ENCODE measurements at places on chromosomes 2 and 18. TPM values are rescaled to one million over a fixed set of nuclear protein-coding genes. Genes with fewer than 3 reads are reported as not detected.

Gene STON1
- total RNA-seq, result 1.4 TPM

Gene TEKT4
- total RNA-seq, result not detected

GRCh38 chr18:11992096-11992790 is 10.9 kb downstream of the IMPA2 start:
- no peak for DNase-seq
- no peaks in the 10 kb centered on the region for H3K27me3 ChIP-seq
- no peak overlapping the region for H3K27ac ChIP-seq
- H3K4me1 ChIP-seq, result peaks cover 4% of the 10 kb centered on the region
- no peaks in the 10 kb centered on the region for H3K36me3 ChIP-seq

- H3K4me1 ChIP-seq, result no peaks in the 10 kb centered on the region
- H3K27ac ChIP-seq, result no peak overlapping the region
- H3K4me3 ChIP-seq, result no peak overlapping the region
- H3K27me3 ChIP-seq, result no peaks in the 10 kb centered on the region
These were observed 12.5 kb downstream of the TMEM178A start for GRCh38 chr2:39678170-39678569.

Gene CFC1
- total RNA-seq, result not detected

Gene ANKRD30BL
- not detected for total RNA-seq

Gene VWC2L
- not detected for total RNA-seq

- no peak overlapping the region for H3K4me3 ChIP-seq
- no peak overlapping the region for H3K27ac ChIP-seq
- no peaks in the 10 kb centered on the region for H3K27me3 ChIP-seq
- DNase-seq, result no peak
- peaks cover 40% of the 10 kb centered on the region for H3K4me1 ChIP-seq
These were observed 664.1 kb downstream of the BCL11A start for GRCh38 chr2:59889305-59889704.

GRCh38 chr2:239555571-239555905 is 154.7 kb upstream of the HDAC4 start:
- no peak for DNase-seq
- H3K4me3 ChIP-seq, result no peak overlapping the region
- H3K27me3 ChIP-seq, result no peaks in the 10 kb centered on the region
- no peaks in the 10 kb centered on the region for H3K4me1 ChIP-seq

DNA sequence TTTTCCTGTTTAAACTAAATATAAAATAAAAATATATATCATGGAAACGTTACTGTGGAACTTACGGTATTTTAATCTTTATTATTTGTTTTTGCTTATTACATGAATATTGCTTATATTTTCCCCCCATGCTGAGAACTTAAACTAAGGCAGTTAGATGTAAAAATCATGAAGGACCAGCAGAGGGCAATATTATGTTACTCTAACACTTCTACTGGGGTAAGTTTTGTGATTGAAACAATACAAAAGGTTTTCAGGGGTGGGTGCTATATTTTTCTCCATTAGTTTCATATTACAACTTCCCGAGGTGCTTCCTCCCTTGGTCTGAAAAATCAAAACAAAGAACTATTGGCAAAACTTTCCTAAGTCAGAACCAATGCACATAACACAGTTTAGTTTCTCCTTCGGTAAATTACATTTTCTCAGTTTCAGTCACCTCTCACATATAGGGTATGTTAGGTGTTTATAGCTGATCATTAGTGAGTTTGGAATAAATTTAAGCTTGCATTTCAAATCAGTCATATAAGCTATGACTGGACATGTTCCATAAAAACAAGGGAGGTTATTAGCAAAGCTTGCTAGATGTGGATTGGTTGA is 54.8 kb downstream of the ZNF407 start:
- no peaks in the 10 kb centered on the region for H3K4me1 ChIP-seq
- H3K27me3 ChIP-seq, result no peaks in the 10 kb centered on the region
- no peak overlapping the region for H3K4me3 ChIP-seq
- H3K36me3 ChIP-seq, result no peaks in the 10 kb centered on the region
- no peak for DNase-seq

GRCh38 chr2:98924910-98925309 is 11.1 kb downstream of the CRACDL start:
- H3K27me3 ChIP-seq, result no peaks in the 10 kb centered on the region
- no peak overlapping the region for H3K4me3 ChIP-seq
- H3K27ac ChIP-seq, result no peak overlapping the region
- H3K36me3 ChIP-seq, result no peaks in the 10 kb centered on the region
- H3K4me1 ChIP-seq, result no peaks in the 10 kb centered on the region

Gene APCDD1
- not detected for total RNA-seq

DNA sequence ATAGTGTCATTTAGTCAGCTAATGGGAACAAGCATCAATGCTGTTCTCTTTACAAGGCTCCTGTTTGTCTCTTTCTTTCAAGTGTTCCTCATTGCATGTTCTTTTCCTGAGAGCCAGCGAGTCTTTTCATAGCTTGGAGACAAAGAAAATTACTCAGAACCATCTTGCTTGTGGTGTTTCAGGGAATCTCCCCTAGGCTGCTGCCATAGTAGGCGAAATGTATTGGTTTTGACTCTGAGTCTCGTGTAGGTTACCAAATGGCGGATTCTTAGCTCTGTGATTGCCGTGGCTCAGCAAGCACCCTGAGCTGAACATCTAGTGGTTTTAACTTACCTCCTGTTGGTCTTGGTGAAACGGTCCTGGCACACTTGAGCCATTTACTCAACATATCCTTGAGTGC is 68.7 kb downstream of the RHBDD1 start:
- no peaks in the 10 kb centered on the region for H3K27me3 ChIP-seq
- H3K4me1 ChIP-seq, result no peaks in the 10 kb centered on the region
- peaks cover 7% of the 10 kb centered on the region for H3K36me3 ChIP-seq
- DNase-seq, result no peak
- no peak overlapping the region for H3K27ac ChIP-seq

- H3K27me3 ChIP-seq, result no peaks in the 10 kb centered on the region
- H3K27ac ChIP-seq, result no peak overlapping the region
- H3K4me1 ChIP-seq, result no peaks in the 10 kb centered on the region
- no peak for DNase-seq
- H3K36me3 ChIP-seq, result no peaks in the 10 kb centered on the region
- H3K4me3 ChIP-seq, result no peak overlapping the region
These were observed 147.4 kb upstream of the SIX2 start for GRCh38 chr2:45156605-45157004.

Gene CNTNAP5
- not detected for total RNA-seq

Gene FBLN7
- total RNA-seq, result 2.1 TPM

DNA sequence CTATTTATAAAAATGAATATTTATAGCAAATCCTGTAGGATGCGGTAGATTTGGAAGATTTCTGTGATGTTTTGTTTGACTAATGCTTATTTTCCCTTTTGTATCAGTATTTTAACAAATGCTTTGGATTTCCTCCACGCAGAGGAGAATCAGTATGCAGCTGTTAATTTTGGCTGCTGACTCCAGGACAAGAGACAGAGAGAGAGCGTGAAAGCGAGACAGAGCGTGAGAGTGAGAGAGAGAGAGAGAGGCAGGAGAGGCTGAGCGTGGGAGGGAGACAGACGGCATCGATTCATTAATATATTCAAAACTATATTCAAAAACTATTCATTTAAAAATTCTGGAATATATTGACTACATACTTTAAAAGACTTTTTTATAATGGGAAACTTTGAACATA is 62.5 kb downstream of the RRM2 start:
- no peak overlapping the region for H3K4me3 ChIP-seq
- no peaks in the 10 kb centered on the region for H3K27me3 ChIP-seq
- DNase-seq, result no peak
- H3K27ac ChIP-seq, result no peak overlapping the region
- no peaks in the 10 kb centered on the region for H3K4me1 ChIP-seq

GRCh38 chr2:40859617-40860016 is 407.7 kb upstream of the SLC8A1 start:
- no peak for DNase-seq
- H3K4me3 ChIP-seq, result no peak overlapping the region
- no peaks in the 10 kb centered on the region for H3K36me3 ChIP-seq

DNA sequence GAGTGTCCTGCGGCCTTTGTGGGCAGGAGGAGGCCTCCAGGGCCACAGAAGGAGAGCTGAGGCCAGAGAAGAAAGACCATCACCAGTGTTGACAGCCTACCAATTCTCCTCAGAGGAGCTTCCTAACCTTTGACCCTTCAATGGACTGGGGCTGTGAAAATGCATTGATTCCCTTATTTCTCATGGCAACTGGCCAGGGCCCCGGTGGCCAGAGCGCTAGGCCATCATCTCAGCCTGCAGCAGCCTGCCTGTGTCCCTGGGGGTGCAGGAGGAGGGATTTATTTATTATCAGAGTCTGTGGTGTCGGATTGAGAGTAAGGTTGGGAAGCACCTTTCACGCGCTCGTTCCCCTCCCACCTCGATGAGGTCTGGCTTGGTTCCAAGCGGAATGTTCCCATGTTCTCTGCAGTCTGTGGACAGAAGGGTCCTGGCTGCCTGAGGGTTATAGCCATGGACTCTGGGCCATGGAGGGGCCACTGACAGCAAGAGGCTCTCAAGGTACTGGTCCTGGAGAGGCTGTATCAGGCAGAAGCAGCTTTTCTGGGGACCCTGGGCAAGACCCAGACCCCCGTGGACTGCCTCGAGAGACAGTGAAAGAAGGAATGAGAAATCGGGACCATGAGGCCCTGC is 53.8 kb downstream of the CYP27C1 start:
- no peak for DNase-seq
- H3K4me1 ChIP-seq, result no peaks in the 10 kb centered on the region
- H3K27ac ChIP-seq, result no peak overlapping the region
- no peak overlapping the region for H3K4me3 ChIP-seq

DNA sequence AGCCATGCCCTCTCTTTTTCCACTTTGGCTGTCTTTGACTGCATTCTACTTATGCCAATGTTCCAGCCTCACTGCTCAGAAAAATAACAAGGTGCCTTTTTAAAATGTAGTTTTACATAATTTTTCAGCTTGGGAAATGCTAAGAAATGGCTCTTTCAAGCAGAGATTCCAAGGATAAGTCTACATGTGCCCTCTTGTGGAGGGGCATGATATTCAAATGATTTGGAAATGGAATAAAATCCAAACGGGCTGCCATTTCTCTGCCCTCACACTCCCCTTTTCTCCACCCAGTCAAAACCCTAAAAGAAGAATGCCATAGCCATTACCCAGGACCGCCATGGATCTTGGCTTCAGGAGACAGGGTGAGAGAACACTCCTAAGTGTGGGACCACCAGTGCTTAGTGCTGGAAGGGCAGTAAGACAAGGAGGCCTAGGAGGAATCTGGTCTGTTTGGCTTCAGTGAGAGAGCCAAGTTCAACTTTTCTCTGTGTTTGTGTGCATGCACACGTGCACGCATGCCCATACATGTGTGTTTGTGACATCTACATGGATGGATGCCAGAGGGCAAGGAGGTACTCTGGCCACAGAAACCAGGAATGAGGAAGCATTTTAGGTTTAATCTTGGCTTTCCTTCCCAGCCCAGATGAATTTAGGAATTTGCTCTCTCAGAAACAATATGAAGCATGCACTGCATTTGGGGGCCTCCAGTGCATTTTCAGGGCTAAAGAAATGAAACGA is 174.0 kb upstream of the SLC14A2 start:
- no peaks in the 10 kb centered on the region for H3K4me1 ChIP-seq
- no peak for DNase-seq
- no peak overlapping the region for H3K27ac ChIP-seq

- no peaks in the 10 kb centered on the region for H3K36me3 ChIP-seq
- DNase-seq, result peak; percentile 63
- no peaks in the 10 kb centered on the region for H3K4me1 ChIP-seq
- H3K4me3 ChIP-seq, result no peak overlapping the region
These were observed 6.5 kb upstream of the WNT6 start for GRCh38 chr2:218852911-218853667.

Gene C1GALT1C1L
- 0.20 TPM for total RNA-seq

DNA sequence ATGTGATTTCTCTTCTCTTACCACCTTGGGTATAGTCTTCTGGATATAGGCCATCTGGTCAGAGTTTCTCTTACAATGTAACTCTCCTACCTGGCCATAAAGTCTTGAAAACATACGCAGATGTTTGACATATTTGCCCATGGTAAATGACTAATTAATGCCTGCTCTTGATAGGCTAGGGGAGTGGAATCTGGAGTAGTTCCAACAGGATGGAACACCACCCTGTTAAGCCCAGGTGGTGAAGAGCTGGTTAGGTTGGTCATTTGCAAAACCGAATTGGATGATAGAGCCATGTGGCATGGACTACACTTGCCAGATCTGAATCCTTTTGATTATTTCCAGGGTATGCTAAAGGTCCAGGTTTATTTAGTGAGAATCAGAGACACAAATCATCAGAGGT is 36.5 kb downstream of the HADHB start:
- peaks cover 34% of the 10 kb centered on the region for H3K36me3 ChIP-seq
- no peak overlapping the region for H3K4me3 ChIP-seq
- H3K4me1 ChIP-seq, result no peaks in the 10 kb centered on the region
- no peak overlapping the region for H3K27ac ChIP-seq
- no peak for DNase-seq

GRCh38 chr2:156704617-156705016 is 268.4 kb downstream of the GPD2 start:
- no peak overlapping the region for H3K27ac ChIP-seq
- no peak for DNase-seq
- H3K27me3 ChIP-seq, result no peaks in the 10 kb centered on the region
- H3K4me3 ChIP-seq, result no peak overlapping the region
- no peaks in the 10 kb centered on the region for H3K36me3 ChIP-seq
- no peaks in the 10 kb centered on the region for H3K4me1 ChIP-seq

DNA sequence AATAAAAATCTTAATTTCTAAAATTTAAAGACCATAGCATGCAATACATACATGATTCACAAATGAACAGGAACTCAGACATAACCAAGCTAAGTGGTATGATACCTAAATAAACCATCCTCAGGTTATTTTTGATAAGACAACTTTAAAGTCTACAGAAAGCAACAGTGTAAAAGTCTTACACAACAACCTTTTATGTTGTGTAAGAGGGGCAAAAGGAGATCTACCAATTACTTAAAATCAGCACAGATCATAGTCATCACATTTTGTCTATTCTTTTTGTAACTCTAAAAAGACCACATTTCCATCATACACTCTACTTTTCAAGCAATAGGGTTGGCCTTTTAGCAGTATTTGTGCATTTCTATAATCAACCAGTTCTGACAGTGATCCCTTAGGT is 16.3 kb downstream of the SP3 start:
- peaks cover 11% of the 10 kb centered on the region for H3K36me3 ChIP-seq
- no peak overlapping the region for H3K27ac ChIP-seq
- H3K4me1 ChIP-seq, result peaks cover 77% of the 10 kb centered on the region
- H3K4me3 ChIP-seq, result no peak overlapping the region

Gene STK36
- total RNA-seq, result 19.9 TPM

DNA sequence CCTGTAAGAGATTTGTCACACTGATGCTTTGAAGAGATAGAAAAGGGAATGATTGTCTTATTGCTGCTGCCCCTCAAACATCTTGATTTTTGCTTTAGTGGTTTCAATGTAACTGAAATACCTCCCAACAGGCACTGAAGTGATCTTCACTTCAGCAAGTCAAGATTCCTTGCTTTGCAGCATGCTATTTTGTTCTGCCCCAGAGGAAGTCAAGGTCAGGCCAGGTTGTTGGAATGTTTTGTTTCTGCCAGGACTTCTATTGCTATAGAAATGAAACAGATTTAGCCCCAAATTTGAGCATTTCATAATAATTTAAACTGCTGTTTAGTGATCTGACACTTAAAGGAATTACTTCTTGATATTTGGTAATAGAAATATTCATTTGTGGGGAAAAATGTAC is 277.6 kb downstream of the ZNF804A start:
- H3K27me3 ChIP-seq, result no peaks in the 10 kb centered on the region
- H3K36me3 ChIP-seq, result no peaks in the 10 kb centered on the region
- no peaks in the 10 kb centered on the region for H3K4me1 ChIP-seq
- DNase-seq, result no peak

Gene ATP6V1C2
- total RNA-seq, result 0.09 TPM

GRCh38 chr2:174985614-174986013 is 19.6 kb downstream of the CHN1 start:
- no peaks in the 10 kb centered on the region for H3K27me3 ChIP-seq
- no peak overlapping the region for H3K27ac ChIP-seq
- DNase-seq, result no peak
- H3K4me1 ChIP-seq, result no peaks in the 10 kb centered on the region

Measured in CD8-positive, alpha-beta memory T cell (primary cell).